Stimulated activated CD4-positive, alpha-beta T cell treated with anti-CD3 and anti-CD28 coated beads, Interleukin-12 subunit alpha, Interleukin-12 subunit beta, amount 100 ng/mL, for 24 hours (primary cell): ENCODE measurements at places on chromosomes 2 and 18.

DNA sequence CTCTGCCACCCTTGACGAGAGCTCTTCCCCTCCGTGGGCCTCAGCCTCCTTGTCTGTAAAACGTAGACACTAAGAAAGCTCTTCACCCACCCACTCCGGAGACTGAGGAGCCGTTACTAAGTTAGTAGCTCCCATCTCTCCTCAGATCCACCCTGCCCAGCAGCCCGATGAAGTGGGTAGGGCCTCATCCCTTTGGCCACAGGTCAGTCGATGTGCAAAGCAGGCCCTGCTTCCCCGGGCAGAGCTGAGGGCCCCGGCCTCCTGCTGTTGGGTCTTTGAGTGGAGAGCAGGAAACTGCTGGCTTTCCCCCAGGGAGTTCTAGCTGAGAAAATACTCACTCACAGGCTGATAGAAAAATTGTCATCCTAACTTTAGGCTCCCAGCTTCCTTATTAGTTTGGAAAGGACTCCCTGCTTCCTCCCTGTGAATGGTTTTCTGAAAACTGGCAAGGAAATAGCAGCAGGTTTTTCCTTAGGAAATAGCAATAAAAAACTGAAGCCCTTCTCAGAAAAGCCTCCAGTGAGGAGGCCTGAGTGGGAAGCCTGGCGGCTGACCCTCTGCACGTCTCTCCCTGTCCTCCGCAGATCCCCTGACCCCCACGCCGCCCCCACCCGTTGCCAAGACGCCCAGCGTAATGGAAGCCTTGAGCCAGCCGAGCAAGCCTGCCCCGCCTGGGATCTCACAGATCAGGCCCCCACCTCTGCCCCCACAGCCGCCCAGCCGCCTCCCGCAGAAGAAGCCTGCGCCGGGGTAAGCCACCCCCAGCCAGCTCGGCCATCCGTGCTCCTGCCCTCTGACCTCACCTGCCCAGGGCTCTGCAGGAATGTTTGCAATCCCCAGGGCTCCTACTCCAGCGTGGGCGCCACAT, 30.2 kb downstream of the ITGB1BP1 start:
- DNase-seq: no peak

- DNase-seq: no peak
Measured at GRCh38 chr2:49177194-49177593, 22.9 kb upstream of the FSHR start.

DNA sequence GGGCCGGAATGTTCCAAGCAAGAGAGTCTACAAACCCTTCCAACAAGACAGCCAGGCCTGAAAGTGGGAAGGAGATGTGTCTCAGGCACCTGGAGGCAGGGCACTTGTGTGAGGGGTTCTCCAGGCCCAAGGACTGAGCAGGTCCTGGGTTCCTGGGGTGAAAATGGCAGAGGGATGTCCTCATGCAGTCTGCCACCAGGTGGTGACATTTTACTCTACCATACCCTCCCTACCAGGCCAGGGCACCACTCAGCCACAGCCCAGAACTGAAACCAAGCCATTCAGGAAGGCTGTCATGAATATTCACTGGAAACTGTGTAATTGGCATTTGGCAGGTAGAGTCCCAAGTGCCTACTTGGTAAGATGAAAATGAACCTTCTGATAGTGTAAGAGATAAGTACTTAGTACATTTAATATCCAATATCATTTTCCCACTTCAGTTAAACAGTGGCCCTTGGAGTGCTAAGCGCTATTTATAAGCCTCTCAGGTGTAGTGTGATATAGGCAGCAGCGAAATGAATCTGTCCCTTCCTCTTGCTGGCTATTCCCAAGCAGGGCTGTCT, 185.1 kb downstream of the MYO5B start:
- DNase-seq: peak; percentile 14

GRCh38 chr18:56799756-56800155, 148.6 kb downstream of the WDR7 start:
- no peak for DNase-seq

GRCh38 chr2:147247749-147248148, 597.1 kb upstream of the ACVR2A start:
- DNase-seq: no peak

DNA sequence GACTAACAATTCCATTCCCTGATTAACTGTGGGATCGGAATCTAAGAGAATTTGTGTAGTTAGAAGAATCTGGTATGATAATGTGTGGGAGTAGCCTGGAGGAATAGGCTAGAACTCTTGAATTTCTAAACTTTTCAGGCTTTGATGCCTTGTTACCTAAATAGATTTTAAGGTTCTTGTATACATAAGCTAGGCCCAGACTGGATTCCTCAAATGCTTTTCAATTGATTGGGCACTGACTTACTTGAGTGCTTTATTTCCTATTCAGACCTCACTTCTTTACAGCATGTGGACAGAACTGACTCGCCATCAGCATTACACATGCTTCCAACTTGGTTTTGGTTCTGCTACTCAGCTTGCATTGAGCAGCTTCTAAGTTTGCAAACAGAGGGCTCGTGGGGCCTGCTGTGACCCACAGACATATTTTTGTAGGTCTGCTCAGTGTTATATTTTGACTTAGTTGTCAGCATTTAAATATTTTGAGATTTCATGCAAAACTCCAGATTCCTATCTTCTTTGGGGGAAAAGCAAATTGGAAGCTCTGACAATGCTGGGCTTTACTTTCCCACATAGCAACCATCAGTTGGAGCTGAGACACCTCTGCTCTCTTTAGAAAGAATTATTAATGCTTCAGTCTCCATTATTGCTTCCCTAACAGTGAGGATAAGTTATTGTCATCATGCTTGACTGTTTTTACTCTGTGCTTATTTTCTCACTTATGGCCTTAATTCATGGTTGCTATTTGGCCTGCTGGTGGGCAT, 5.7 kb downstream of the PARD3B start:
- no peak for DNase-seq

DNA sequence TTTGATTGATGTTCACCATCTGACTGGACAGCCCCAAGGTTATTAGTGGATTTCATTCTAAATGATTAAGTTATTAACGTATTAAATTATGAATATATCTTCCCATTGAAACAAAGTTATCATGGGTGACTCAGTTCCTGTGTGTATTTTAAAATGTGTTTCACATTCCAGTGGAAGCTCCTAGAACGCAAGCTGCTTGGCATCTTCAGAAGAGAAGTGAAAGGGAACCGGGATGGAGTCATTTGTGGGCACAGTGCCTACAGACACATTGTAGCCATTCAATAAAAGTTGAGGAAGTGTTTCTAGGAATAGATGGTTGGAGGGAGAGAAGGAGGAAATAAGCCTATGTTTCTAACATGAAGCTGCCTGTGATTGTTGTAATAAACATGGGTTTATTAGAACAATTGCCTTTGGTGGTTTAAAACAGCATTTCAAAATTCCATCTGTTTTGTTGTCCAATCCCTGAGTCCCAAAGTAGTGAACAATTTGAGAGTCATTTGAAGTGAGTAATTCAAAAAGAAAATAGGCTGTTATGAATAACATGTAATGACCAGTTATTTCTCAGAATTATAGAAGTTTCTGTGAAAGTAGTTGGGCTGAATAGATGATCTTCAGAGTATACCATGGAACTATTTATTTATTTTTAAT, 143.5 kb downstream of the PKP4 start:
- DNase-seq: no peak

DNA sequence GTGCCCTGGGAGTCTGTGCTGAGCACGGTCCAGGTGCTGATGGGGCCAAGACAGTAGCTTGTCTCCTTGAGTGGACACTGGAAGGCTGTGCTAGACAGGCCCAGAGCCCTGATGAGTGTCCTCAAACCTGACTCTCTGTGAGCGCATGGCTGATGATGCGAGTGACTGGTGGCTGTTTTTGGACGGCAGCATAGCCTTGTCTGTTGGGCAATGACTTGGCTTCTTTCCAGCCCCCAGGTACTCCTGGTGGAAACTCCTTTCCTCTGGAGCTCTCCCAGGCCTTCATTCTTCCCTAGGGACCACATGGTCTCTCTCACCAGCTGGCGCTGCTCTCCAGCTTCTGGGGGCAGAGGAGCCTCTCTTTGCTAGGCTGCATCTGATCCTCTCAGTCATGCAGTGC, 207.6 kb upstream of the SMIM21 start:
- no peak for DNase-seq

- no peak for DNase-seq
Measured at GRCh38 chr2:46748735-46749531, 166.7 kb downstream of the MCFD2 start.

DNA sequence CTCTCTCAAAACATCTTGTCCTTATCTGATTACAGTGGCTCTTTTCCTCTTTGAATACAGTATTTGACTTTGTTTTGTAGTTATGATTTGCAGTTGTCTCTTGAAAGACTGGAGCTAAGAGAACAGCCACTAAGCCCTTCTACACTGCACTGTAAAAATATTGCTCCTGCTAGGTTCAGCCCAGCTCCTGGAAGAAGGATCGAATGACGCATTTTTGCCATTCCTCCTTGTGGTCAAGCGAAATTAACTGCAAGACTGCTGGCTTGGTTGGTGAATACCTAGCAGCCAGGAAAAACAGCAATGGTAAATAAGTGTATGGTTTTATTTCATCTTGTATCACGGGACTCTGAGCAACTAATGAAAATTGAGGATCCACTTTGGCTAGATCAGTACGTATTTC, 407.8 kb upstream of the CDH2 start:
- no peak for DNase-seq

- DNase-seq: no peak
Measured at GRCh38 chr2:119119076-119119785, 39.3 kb downstream of the C1QL2 start.

GRCh38 chr2:28349546-28350165, 43.0 kb upstream of the FOSL2 start:
- DNase-seq: no peak

GRCh38 chr2:43128559-43128955, 97.8 kb downstream of the ZFP36L2 start:
- DNase-seq: no peak

DNA sequence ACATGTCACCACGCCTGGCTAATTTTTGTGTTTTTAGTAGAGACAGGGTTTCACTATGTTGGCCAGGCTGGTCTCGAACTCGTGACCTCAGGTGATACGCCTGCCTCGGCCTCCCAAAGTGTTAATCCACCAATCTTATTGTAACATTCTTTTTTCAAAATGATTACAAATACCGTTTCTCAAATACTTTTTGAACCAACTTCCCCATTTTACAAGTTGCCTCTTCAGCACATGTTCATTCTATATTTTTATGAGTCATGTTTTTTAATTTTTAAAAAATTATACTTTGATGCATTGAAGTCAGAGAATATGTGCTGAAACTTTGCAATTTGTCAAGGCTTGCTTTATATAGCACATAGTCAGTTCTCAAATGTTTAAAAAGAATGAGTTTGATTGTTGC, 58.2 kb downstream of the QPCT start:
- DNase-seq: no peak

- DNase-seq: peak; percentile 20
Measured at GRCh38 chr2:238513346-238513745, 86.6 kb downstream of the ASB1 start.

GRCh38 chr2:165582409-165582808, 112.9 kb downstream of the CSRNP3 start:
- no peak for DNase-seq

GRCh38 chr18:74516271-74517235, 17.7 kb upstream of the CNDP1 start:
- DNase-seq: no peak

GRCh38 chr2:138239902-138240491, 261.6 kb upstream of the SPOPL start:
- DNase-seq: no peak

DNA sequence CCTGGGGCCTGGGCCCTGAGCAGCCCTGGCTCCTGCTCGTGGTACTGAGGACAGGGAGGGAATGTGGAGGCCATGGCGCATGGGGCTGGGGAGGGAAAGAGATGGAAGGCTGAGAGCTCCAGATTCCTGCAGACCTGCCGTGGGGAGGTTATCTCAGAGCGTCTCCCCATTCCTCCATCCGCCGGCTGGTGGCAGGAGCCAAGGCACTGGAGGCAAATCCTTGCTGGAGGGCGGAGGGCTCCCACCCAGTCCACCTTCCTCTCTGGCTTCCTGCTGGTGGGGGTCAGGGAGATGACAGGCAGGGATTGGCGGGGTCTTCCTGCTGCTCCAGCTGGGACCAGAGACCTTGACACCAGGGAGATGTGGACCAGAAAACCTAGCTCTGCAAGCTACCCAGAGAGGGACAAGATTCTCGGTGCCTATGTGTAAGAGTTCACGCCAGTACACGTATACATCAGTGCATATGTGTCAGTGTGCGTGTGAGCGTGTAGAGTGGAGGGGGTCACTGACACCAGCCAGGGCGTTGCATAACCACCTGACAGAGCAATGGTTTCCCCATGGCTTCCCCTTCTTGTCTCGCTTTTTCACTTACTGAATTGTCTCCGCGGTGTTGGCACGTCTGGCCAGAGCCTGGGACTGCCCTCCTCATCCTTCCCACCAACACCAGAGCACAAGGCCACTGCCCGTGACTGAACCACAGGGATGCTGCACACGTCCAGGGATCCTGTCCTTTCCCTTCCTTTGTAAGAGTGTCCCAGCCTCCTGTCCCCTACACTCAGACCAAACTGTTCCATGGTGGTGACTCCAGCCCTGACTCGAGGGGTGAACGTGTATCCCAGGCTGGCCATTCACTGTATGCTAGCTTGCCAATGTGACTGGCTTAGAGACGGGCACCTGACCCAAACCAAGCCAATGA, 15.8 kb upstream of the SEMA4C start:
- no peak for DNase-seq

GRCh38 chr2:11212645-11213044, 57.4 kb downstream of the SLC66A3 start:
- DNase-seq: no peak

DNA sequence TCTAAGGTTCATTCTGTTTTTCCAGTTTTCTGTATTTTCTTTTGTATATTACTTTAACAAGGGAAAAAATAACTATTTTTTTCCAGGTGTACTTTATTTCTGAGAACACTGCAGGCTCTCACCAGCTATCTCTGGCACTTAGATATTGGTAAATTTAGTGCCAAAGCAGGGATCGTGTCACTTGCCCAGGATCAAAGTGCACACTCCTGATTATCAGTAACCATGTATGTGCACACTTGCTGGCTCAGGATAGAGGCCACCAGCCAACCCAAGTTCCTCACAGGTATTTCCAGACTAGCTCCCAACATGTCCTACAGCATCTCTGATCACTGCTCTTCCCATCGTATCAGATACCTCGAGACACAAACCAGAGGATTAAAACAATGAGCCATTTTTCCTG, 5.8 kb upstream of the FZD5 start:
- DNase-seq: no peak
